Ecto neural progenitor cell (in vitro differentiated cells): ENCODE measurements at places on chromosomes 11 and 22.

DNA sequence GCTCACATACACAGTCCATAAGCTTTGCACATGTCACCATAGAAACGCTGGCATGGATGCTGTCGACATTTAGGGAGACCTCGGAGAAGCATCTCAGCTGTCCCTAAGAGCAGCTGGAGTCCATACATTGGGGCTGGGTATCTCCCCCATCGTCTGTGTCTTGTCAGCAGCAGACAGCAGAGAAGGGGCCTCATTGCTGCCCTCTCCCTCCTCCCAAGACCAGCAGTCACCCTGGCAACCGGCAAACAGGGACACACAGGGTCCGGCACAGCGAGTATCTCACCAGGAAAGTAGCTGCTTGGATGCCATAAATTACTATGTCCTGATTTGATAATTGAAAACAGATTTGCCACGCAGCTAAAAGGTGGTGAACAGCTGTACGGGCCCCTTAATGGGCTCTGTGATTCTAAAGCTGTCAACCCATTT, 84.4 kb downstream of the CD44 start:
- peak; percentile 66 for DNase-seq

DNA sequence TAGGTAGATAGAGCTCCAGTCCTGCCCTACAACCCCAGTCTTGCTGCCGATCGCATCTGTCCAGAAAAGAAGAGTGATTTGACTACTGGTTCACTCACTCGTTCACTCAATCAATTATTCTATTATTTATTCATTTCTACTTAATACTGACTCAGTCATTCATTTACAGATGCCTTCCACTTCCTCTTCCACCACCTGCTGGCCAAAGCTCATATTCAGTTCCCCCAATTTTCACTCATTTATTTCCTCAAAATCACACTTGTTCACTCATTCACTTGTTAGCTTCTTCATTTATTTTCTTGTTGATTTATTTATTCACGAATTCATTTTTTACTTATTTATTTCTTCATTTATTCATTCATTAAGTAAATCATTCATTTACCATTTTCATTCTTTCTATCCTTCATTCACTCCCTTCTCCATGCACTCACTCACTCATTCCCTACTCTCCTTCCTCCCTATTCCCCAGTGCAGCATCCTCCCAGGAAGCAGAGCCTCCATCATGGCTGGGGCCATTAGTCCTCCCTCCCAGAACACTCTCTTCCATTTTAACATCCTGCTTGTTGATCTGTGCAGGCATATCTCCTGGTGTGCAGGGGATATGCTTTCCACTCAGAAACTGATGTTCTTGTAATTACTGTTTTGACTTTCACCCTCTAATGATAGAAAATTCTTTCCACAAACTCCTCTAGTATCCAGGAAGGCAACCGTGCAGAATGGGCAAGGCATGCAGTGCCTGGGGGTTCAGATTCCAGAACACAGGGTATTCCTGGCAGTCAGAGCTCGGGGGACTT, 281.0 kb downstream of the TENM4 start:
- DNase-seq, result no peak

DNA sequence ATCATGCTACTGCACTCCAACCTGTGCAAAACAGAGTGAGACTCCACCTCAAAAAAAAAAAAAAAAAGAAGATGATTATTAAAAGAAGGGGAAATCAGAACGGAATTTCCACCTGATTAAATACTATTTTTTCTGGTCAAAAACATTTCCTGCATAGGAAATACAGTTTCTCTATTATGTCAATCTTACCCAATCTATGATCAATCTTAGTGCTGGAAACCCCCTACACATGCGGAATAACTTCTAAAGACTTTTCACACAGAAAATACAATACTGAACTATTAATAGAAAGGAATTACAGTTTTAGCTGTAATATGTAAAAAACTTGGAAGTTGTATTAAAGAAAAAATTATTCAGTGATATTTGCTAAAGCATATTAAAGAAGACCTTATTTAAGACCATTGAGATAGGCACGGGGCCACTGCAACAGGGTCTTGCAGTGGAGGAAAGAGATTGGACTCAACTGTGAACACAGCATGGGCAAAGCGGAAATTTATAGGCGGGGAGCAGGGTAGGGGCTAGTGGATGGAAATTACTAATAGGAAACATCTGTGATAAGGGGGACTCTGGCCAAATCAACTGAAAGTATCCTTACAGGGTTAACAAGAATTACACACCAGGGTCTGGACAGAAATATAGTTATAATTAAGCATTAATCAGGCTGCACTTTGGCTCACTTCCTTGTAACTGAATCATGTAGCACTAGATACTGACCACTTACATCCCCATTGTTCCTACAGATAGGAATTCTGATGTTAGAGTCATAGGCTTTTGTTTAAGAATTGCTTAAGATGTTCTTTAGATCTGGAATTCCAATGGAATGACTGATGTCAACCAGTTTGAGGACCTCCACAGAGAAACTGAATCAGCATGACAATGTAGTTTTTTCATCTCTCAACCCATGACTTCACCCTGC, 411.5 kb upstream of the DDI1 start:
- DNase-seq, result no peak

GRCh38 chr11:19978668-19979518, 181.4 kb downstream of the DBX1 start:
- no peak for DNase-seq

GRCh38 chr11:68632802-68633201, 51.5 kb upstream of the GAL start:
- peak; percentile 66 for DNase-seq

DNA sequence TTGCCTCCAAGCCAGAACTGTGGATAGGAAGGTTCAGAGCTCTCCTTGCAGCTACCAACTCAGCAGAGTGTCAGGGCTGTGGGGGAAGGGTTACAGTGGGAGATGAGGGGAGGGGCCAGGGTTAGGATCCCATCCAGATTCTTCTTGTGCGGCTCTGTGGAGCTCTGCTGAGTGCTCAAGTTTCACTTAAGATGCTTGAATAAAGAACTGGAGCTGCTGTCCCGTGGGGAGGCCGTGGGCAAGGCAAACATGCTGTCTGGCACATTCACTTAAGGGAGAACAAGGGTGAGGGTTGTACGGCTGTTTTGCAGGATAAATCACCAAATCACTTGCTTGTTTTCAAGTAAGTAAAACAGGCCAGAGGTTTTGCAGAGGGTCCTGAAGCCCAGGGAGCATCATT, 197.1 kb downstream of the FAM76B start:
- peak; percentile 66 for DNase-seq

GRCh38 chr11:122951211-122951610, 30.4 kb downstream of the BSX start:
- DNase-seq, result no peak

GRCh38 chr11:10544491-10545465, 3.8 kb upstream of the RNF141 start:
- DNase-seq, result no peak

GRCh38 chr11:76783294-76783895, at the start of gene TSKU:
Gene TSKU, plus strand, starts transcription at chr11:76783356. Its CDS starts 12,261 bp downstream, at chr11:76795617.
- DNase-seq, result no peak

DNA sequence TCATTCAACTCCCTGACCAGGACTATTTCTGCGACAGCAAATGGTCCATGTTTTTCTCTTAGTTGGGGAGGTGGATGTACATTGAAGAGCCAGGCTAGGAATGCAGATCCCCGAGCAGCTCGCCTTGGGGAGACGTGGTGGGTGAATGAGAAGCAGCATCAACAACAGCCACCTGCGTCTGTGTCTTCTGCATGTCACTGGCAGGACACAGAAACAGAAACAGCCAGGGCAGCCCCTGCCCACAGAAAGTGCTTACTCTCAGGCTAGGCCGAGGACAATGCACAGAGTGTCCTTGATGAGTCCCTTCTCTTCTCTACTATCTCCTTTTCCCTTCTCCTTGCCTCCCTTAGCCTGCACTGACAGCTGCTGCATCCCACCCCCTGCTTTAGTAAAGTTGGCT, 541.9 kb upstream of the CADM1 start:
- no peak for DNase-seq

DNA sequence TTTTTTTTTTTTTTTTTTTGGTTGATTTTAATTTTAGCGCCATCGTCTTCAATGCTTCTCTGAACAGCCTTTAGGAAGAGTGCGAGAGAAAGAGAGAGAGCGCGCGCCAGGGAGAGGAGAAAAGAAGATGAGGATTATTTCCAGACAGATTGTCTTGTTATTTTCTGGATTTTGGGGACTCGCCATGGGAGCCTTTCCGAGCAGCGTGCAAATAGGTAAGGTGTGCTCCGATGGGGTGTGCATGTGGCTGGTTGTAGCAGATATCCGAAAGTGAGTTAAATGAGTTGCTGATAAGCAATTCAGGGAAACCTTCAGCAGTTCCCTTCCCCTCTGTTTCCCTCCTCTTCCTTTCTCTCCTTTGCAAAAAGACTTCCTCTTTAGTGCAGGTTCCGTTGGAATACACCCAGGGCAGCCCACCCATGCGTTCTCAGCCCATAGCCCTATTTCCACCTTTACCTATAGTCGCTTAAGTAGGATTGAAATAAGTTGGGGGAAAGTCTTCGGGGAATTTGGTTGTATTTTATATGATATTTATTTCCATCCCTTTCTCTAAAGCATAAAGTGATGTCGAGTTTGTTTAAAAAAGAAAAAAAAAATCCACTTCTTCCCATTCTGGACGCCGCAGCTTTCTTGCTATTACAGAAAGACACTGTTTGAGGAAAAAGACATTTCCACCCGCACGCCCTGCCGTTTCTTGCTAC, 1.1 kb downstream of the GRIA4 start:
- no peak for DNase-seq

- DNase-seq, result no peak
Measured at GRCh38 chr11:47861728-47862127, 13.6 kb upstream of the NUP160 start.

DNA sequence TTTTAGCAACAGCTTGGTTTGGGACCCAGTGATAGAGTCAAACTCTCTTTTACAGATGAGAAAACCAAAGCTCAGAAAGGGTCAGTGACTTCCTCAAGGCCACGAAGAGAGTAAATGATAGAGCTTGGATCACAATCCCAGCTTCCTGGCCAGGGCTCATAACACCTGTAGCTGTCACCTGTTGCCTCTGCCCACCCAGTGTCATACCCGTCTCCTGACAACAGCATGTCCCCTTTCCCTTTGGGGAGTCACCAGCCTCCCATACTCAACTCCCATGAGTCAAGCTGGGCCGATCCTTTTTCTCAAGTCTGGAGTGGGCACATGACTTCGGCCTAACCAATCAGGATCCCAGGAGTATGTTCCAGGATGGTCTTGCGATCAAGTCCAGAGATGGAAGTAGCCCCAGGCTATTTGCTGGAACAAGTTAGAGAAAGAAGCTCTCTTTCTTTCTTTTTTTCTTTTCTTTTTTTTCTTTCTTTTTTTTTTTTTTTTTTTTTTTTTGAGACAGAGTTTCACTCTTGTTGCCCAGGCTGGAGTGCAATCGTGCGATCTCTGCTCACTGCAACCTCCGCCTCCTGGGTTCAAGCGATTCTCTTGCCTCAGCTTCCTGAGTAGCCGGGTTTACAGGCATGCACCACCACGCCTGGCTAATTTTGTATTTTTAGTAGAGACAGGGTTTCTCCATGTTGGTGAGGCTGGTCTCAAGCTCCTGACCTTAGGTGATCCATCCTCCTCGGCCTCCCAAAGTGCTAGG, 27.8 kb upstream of the MYH9 start:
- no peak for DNase-seq

DNA sequence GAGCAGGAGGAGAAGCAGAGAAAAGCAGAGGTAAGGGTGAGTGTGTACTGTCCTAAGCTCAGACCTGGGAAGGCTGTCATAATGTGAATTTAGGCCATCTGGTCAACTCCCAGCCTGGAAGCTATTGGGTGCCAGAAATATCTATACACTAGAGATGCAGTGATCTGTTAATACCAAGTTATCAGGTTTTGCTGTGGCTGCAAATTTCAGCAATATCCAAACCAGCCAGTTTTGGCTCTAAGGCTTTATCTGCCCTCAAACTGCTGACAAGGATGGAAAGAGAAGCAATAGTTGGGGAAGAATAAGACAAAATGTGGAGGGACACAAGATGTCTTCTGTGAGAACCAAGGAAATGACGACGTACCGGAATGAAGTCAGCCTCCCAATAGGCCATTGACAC, 62.9 kb downstream of the CYB5R2 start:
- no peak for DNase-seq

- DNase-seq, result no peak
Measured at GRCh38 chr11:133711545-133711944, 133.8 kb downstream of the SPATA19 start.

DNA sequence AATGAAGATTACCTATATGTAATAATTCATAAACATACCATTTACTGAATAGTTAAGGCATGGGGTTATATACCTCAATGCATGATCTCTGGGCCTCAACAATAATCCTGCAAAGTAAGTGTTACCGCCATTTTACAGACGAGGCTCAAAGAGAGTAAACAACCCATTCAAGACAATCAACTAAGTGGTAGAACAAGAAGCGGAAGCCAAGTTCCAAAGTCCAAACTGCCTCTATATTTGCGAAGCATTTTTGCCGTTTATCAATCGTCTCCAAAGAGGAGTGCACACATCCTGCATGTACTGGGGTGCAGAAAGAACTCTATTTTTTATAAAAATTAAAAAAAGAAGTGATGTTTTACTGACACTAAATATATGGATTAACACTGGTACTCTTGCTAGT, 27.5 kb upstream of the P4HA3 start:
- no peak for DNase-seq

DNA sequence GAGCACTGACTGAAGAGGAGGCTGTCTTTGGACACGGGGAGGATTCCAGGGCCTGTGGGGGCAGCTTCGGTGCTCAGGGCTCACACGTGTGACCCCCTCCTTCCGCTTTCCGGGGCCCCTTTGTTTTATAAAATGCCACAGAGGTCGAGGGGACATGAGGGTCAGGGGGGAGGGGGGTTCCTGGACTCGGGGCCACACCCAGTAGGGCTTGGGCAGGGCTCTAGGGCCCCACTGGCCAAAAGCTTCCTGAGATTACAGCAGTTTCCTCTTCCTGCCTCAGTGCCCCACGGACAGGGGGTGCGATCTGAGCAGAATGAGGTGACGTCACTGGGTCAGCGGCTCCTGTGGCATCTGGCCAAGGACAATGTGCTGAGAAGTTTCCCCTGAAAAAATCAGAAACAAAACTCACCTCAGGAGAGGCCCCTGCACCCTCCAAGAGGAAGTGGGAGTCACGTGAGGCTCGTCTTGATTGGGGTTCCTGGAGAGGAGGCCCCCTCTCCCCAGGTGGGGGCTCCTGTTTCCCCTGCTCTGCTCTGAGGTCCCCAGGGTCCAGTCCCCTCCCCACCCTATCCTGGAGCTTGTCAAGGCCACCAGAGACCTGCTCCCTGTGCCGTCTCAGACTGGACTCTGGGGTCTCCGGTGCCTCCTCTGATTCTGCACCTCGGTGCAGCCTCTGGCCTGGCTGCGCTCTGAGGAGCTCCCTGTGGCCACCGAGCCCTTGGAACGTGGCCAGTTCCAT, 6.4 kb upstream of the IFITM3 start:
- no peak for DNase-seq

DNA sequence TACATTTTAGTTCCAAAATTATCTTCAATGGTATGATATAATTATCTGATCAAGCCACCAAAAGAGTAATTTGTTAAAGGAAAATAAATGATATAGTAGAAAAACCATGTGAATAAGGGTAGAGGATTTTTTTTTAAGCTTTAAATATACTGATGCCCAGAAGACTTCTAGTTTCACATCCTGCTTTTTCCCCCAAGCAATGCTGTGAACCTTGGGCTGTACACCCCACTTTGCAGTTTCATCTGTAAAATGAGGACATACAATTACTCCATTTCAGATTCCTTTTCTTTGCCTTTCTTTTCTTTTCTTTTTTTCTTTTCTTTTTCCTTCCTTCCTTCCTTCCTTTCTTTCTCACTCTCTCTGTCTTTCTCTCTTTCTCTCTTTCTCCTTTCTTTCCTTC, 1125.4 kb downstream of the DLG2 start:
- DNase-seq, result no peak

- no peak for DNase-seq
Measured at GRCh38 chr11:90587896-90588295, 365.0 kb upstream of the CHORDC1 start.

GRCh38 chr11:47850337-47850736, 2.2 kb upstream of the NUP160 start:
- no peak for DNase-seq
